Esophagus squamous epithelium (tissue), 5 donors: ENCODE measurements at places on chromosomes 1 and 21. TPM values are rescaled to one million over a fixed set of nuclear protein-coding genes. Genes with fewer than 3 reads are reported as not detected.

DNA sequence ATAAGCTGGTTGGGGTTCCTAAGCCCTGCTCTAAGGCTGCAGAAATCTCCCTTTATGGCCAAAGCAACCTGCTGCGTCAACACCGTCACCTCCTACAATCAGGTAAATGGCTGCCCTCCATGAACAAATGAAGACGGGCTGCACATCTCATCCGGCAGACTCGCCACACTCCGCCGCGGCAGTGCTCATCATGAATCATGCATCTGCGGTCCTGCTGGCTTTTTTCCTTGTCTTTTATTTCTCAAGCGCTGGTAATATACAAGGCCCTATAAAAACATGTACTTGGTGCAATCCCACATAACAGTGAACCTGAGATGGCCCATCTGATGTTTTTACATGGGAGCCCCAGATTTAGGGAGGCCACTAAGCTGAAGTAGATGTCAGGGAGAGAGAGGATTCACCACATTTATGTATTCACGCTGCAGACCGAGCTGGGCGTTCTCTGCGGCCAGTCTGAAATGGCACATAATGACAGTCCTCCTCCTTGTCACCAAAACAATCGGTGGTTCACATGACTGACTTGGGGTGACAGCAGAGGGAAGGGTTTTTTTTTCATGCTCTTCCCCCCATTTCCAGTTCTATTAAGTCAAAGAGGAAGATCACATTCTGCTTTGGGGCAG is 91.6 kb downstream of the KAZN start:
- DNase-seq: no peak

GRCh38 chr1:83998205-83998497 is 781 bp downstream of the TTLL7 start:
- DNase-seq: no peak

DNA sequence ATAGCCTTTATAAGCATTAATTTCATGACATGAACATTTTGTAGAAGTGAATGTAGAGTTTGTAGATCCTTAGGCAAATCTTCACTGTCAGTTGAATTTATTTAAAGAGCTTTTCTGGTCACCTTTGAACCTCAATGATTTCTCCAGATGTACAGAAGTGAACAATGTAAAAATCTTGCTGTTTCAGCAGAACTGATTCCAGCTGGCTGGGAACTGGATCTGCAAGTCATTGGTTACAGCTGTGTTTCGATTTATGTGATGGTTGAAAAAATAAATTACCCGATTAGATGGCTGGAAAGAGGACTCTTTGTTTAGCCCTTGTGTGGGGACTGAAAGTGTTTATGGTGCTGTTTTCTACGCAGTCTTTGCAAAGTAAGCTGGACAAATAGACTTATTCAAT is 849.8 kb downstream of the USP25 start:
- no peak for DNase-seq

GRCh38 chr1:62082456-62083363 is 111.9 kb upstream of the L1TD1 start:
- DNase-seq: no peak

DNA sequence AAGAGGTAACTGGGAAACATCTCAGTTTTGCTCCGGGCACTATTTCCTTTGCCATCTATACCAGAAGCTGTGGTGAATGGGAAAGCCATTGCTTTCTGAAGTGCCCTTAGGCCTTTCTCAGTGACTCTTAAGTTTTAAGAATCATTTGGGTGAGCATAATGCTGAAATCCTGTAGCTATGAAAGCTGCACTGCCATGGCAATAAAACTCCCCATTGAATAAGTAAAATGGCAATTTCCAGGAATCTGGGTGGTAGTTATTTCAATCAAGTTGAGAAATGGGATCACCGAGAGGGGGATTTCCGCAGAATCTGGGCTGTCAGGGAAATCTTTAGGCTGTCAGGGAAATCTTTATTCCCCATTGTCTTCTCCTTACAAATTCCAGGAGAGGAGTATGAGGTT is 26.8 kb upstream of the MACF1 start:
- no peak for DNase-seq

GRCh38 chr1:155816351-155816750 is 40.7 kb downstream of the GON4L start:
- DNase-seq: no peak

Gene UROD
- total RNA-seq: 57.8 TPM
